Fibroblast of villous mesenchyme (primary cell): ENCODE measurements at places on chromosomes 3 and 15. TPM values are rescaled to one million over a fixed set of nuclear protein-coding genes. Genes with fewer than 3 reads are reported as not detected.

DNA sequence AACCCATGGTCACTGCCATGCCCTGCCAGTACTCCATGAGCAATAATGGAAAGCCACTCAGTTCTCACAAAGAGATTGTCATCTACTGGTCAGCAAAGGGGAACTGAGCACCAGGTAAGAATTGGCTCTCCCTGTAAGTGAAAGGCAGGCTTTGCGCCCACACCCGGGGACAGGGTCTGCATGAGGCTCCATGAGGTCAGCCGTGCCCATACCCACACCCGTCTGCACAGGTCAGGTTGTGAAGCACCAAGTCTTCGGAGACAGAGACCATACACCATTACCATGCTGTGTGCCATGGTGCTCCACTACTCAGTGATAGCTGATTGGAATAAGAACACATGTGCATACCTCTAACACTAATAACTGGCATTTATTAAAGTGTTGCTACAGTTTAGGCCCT lies 322.9 kb downstream of the EPHB1 start:
- DNase-seq, result no peak

DNA sequence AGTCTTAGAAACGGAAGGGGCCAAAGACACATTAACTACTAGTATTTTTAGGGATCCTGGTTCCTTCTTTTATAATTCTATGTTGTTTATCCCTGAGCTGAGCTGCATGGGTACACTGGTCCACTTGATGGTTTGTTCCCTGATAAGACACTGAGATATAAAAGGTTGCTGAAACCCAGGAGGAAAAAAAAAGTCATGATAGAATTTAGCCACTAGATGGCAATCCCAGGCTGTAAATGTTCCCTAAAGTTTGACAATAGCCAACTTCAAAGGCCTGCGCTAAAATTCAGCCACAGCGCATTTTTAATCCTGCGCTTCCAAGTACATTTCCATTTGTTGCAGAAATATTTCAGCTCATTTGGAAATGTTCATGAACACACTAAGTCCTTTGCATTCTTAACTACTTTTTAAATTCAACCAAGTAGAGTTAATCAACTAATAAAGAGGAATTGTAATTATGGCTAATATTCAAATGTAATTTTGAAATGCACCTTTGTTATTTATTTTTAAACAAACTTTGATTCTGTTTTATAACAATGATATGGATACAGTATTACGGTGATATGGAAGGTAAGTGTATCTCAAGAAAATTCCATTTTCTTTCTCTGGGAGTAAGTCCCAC lies 249.3 kb upstream of the FEZF2 start:
- DNase-seq, result peak; percentile 68

DNA sequence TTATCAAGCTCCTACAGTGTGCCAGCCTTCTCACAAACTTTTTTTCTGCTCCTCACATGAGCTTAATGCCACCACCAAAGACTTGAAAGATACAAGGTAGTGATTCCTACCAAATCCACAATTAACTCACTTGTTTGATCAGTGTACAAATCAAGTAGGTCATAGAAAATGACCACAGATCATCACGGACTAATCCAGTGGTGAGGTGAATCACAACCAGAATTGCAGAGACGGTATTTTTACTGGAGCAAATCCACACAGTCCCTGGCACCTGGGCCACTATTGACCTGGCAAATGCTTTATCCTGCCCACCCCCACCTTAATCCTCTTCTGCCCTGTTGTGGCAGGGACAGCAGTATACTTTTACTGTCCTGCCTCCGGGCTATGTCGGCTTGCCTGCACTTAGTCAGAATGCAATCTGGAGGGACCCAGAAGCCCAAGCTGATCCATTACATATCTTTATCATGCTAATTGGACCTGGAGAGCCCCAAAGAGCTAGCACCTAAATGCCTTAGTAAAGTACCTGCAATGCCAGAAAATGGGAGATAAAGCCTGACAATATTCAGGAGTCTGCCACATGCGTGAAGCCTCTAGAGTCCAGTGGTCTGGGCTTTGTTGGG lies 83.9 kb upstream of the CDV3 start:
- no peak for DNase-seq

Gene MED12L
- total RNA-seq, result 0.32 and 1.3 TPM in 2 replicates
